Activated T-helper 17 cell treated with anti-CD3 and anti-CD28 coated beads, Interleukin-2, amount 50 U/mL, for 72 hours (primary cell): ENCODE measurements at places on chromosomes 2 and 18. TPM values are rescaled to one million over a fixed set of nuclear protein-coding genes. Genes with fewer than 3 reads are reported as not detected.
A peak's percentile ranks its signal among the peaks of the same experiment; 100 is the strongest.

The CXCR1 gene
- not detected for total RNA-seq

The LOXL3 gene
- total RNA-seq, result 4.4 TPM

The CHST9 gene
- total RNA-seq, result not detected

The HOXD1 gene
- total RNA-seq, result not detected

The CFAP221 gene
- not detected for total RNA-seq

The KCTD18 gene
- 10.8 TPM for total RNA-seq

- no peak for ATAC-seq
Measured at GRCh38 chr2:64932371-64933216, 56.6 kb upstream of the SLC1A4 start.

GRCh38 chr18:44986933-44987332 is 306.2 kb downstream of the SETBP1 start:
- no peak for ATAC-seq

DNA sequence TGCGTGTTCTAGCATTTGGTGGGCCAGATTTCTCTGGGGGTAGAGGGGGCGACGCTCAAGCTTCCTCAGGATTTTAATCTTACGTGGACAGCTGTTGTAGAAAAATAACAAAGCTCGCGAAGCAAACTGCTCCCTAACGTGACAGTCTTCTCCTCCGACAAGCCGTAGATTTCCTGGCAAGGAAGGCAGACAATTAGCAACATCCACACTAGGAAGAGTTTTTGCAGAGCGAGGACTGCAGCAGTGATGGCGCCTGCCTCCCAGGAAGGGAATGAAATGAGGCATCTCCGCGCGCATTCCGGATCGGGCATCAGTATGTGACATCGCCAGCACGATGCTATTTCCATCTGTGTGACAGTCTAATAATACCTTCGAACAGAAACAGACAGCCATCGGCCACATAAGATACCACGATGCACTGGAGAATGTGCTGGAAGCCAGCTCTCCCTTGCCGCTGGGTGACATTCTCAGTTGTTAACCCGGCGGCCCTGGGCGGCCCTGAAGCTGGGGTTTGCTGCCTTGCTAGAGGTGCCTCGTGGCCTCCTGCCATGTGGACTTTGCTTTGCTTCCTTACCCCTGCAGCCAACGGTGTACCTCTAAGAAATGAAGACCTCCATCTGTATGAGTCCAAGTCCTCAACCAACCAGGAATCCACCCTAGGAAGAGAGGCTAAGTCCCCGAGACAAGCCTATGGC is 101.8 kb upstream of the AGAP1 start:
- ATAC-seq, result no peak

GRCh38 chr2:61727746-61728145 is 126.1 kb downstream of the FAM161A start:
- ATAC-seq, result peak; percentile 51

GRCh38 chr2:124122340-124122739 is 97.3 kb downstream of the CNTNAP5 start:
- ATAC-seq, result no peak

- ATAC-seq, result no peak
Measured at GRCh38 chr2:71952572-71953188, 195.0 kb downstream of the CYP26B1 start.

- ATAC-seq, result no peak
Measured at GRCh38 chr2:124978597-124978996, 953.5 kb downstream of the CNTNAP5 start.

DNA sequence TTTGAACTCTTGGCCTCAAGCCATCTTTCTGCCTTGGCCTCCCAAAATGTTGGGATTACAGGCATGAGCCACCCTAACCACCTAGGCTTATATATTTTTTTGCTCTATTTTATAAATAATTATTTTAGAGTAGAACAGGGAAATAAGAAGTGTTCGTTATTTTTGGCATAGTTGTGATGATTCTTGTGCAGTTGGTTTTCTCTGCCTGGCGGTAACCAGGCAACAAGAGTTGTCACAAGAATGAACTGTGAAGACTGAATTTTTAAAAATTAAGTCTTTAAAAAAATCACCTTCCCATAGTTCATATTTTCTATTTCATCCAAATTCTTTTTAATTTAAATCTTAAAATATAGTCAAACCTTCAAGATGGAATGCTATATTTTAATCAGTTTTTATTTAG is 310.2 kb downstream of the ARL6IP6 start:
- no peak for ATAC-seq

DNA sequence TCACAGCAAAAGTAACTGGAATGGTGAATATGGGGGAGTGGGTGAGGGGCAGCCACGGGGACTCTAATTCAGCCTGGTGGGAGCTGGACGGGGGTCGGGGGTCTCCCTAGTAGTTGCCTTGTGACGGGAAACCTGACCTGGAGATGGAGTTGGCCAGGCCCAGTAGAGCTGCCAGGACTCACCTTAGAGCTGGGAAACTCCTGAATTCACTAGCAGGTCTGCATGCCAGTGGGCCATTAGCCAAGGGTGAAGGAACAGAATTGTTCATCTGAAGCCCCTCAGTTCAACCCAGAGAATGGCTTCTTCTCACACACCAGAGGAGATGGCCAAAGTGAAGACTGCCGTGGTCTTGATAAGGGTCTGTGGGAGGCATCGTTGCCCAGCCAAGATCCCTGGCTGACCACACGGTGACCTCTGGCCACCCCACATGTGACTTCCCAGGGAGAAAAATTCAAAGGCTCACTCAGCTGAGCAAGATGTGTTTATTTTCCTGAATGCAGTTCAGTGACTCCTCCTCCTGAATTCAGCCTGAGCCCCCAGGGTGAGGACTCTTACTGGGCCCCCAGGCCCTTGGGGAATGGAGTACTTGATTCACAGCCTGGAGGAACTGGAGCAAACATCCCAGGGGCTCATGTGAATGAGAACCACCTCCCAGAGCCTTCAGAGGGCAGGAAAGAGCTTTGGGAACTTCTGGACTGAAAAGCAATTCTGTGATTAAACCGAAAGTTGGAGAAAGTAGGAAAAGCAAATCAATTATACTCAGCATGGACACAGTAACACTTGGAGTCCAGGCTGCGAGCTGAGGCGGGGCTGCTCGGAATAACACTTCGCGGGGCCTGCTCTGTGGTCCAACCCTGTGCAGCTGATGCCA is 25.2 kb downstream of the MOCOS start:
- ATAC-seq, result no peak

GRCh38 chr2:236585966-236586365 is 16.3 kb downstream of the ACKR3 start:
- no peak for ATAC-seq

DNA sequence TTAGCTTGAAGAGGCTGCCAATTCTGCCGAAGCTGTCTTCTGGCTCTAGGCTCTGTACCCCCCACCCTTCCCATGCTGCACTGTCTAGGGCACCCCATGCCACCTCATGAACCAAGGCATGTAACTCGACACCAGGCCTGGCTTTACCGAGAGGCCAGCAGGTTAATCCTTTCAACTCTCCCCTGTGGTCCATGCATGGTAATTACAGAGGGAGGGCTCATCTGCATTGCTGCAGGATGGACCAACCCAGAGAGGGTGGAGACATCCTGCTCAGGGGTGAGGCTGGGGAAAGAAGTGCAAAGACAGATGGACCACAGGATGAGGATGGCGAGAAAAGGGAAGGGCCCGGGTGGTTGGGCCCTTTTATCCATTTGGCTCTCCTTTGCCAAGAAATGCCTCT is 65.8 kb downstream of the KCTD1 start:
- no peak for ATAC-seq

DNA sequence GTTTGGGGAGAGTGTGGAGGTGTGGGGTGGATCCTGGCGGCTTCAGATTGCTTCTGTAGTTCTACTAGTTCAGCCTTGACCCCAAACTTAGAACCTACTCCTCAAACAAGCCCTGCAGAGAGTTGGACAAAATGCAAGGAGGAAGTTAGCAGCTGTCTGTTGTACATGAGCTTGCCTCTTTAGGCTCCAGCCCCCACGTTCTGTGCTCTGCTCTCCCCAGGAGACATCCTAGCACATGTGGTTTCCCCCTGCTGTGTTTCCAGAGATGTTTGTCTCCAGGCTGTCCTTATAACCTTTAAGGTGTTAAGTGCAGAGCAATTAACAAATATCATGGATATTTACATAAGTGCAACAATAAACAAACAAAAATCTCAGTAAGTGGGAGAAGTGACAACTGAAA is 111.1 kb downstream of the ACOXL start:
- no peak for ATAC-seq

- no peak for ATAC-seq
Measured at GRCh38 chr2:60888853-60889252, 7.5 kb downstream of the REL start.

DNA sequence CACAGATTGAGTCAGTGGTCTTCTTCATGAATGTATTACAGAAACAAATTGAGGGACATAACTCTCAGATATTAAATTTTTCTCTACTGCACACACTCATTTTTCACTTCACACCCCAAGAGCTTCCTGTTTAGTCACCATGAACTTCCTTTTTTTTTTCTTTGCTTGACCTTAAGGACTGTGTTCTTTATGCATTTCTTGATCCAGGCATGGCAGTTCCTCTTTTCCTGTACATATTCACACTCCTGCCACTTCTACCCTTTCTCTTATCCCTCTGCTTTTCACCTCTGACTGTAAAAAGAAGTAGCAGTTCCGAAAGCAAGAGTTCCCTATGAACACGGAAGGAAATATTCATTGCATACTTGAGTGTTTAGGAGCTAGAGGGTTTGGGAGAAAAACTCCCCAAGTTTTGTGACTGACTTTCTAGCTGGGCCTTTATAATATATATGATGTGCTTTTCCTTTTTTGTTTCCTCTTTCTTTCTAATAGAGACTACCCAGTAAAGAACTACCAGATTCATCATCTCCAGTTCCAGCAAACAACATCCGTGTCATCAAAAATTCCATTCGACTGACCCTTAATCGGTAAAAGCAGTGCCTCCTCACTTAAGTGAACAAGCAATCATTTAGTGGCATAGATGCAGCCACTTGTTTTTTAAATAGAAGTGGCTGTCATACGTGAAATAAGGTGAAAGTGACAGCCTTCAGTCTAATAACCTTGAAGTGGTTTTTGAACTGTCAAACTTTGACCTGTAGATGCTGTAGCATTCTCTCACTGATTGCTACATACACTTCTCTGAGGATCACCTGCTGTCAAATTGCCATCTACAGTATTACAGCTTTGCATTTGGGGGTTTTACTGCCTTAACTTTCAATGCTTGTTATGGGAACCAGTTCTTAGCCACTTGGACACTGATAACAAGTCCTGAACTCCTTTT is 40.8 kb downstream of the PAPOLG start:
- peak; percentile 68 for ATAC-seq

- ATAC-seq, result no peak
Measured at GRCh38 chr2:143068094-143068493, 61.1 kb upstream of the ARHGAP15 start.

GRCh38 chr2:28477645-28478044 is 18.2 kb upstream of the PLB1 start:
- no peak for ATAC-seq

GRCh38 chr2:7346336-7346735 is 429.1 kb downstream of the RNF144A start:
- no peak for ATAC-seq

DNA sequence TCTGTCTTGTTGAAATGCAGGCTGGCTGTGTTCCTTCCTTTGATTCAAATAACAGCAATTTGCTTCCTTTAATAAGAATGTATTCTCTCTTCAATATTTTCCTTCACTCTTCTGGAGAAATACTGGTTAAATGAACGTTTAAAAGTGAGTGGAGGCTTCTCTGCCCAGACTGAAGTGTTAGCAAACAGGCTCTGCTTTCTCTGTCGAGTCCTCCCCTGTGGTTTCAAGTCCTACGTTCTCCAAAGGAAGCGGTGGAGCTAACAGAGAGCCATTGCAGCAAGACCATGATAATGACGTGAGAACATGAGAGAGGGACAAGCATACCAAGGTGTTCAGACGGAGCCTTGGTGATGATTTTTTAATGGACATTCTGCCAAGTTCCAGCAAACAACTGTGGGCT is 26.2 kb upstream of the PID1 start:
- ATAC-seq, result no peak

GRCh38 chr2:28896906-28897305 is 2.4 kb downstream of the WDR43 start:
- ATAC-seq, result no peak

- ATAC-seq, result peak; percentile 45
Measured at GRCh38 chr18:63161032-63161760, 158.4 kb downstream of the BCL2 start.

DNA sequence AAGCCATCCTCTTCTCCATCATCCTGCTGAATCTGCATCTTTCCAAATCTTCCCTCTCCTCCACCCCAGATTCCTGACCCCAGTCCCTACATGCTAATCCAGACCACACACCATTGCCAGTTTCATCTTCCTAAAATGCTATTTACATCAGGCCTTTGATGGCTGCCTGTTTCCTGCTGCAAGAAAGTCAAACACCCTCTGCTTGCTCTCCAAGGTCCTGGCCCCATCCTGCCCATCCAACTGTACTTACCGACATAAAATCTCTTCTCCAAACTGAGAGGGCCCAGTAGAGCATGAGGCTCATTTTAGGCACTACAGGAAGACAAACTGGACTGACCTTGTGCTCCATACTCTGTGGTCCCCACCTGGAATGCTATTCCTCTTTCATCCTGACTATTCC is 19.0 kb downstream of the ALK start:
- ATAC-seq, result no peak

DNA sequence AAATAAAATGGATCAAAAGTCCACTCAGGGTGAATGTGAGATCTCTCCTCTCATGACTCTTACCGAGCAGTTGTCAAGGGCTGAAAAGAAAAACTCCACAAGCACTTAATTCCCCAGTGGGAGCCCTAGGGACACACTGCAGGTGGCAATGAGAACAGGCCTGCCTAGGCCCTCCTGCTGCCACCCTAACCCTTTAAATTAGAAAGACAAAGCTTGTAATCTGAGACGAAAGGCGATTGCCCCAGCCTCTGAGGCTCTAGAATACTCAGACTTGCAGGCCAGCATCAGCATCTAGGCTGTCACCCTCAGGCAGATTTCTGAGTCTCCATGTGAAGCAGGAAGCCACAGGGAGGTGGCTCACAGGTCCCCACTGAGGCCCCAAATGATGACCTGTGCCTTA is 457.0 kb upstream of the MYT1L start:
- no peak for ATAC-seq

DNA sequence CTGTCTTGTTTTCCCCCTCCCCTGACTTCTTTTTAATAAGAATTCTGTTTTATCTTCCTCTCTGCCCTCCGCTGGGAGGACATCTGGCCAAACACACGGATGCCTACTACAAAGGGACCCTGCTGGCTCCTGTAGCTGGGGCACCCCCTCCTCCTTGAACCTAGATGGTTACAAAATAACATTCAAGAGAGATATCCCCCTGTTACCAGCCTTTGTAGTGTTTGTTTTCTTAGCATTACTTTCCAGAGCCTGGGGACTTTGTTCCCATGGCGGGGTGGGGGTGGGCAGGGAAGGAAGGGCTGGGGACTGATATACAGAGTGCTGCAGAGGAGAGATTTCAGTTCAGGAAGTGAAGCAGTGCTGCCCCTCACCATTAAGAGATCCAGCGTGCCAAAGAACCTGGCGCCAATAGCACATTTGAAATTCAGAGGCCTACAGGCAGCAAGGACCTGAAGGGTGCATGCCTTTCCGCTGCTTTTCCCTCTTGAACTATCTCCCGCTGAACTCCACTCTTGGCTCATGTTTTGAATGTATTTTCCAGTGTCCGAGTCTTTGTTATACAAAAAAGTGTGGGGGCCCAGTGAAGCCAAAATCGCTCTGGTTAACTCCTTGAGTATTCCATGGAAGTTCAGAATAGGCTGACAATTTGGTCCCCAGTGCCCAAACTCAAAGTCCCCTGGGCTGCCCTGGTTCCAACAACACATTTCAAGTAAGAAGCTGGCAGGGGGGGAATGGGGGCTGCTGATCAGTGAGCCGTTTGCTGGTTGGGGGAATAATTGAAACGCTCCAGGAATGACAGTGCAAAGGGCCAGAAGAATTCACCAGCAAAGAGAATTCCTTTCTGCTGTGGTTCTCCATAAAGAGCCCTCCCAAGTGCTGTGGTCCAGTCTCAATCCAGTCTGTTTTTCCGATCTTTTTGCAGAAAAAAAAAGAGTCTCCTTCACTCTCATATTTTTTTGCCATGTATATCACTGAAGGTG is 94.8 kb upstream of the THOC1 start:
- ATAC-seq, result no peak
